ENCODE measurements at places on chromosomes 4 and X.

DNA sequence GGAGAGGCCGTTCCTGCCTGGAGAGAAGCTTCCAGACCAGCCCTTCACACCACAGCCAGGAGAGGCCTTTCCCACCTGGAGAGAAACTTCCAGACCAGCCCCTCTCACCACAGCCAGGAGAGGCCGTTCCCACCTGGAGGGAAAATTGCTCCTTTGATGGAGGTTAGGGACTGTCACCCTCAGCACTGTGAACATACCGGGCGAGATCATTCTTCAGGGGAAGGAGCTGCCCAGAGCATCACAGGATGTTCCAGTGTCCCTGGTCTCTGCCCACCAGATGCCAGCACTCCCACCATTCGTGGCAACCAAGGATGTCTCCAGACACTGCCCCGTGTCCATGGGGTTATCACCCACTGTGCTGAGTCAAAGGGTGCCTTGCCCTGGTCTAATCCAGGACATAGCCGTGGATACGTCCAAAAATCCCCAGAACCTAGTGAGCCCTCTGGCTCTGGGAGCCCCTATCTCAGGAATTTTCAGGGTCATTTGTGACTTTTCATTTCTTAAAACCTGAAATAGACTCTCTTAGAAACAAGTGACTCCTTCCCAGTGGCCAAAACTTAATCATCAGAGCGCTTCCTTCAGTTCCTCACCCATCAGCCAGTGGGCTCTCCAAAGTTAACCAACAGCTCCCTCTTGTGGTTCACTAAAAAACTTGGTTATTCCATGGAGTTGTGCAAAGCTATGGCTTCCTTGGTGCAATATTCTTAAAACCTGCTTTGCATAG, 80.2 kb downstream of the CRMP1 start:
- no peak for DNase-seq

GRCh38 chr4:83866834-83867621, 331.1 kb downstream of the GPAT3 start:
- DNase-seq, result no peak

- no peak for DNase-seq
Observed at GRCh38 chr4:3070709-3071500, 3.4 kb downstream of the HTT-AS start.

GRCh38 chrX:125492439-125492838, 172.8 kb downstream of the TEX13C start:
- DNase-seq, result no peak
